Endothelial cell of umbilical vein (primary cell): ENCODE measurements at places on chromosomes 5 and 9.

DNA sequence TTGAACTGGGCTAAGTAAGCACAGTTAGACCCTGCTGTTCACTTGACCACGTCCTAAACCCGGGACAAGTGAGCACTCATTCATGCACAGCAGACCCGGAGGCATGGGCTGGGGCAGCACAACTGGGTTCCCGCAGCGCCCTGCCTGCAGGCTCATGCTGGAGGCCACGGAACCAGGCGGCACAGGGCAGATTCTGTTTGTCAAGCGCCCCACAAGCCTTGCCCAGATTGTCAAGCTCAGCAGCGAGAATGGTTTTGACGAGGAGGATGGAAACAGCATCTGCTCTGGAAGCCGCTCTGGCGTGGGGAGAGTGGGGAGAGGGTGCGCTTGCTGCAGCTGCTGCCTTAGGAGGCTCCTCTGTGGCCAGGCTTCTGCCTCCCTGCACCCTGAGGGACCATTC, 32.7 kb downstream of the PRRT1B start:
- peaks cover 18% of the 10 kb centered on the region for H3K36me3 ChIP-seq
- H3K4me3 ChIP-seq: no peak overlapping the region
- DNase-seq: no peak

DNA sequence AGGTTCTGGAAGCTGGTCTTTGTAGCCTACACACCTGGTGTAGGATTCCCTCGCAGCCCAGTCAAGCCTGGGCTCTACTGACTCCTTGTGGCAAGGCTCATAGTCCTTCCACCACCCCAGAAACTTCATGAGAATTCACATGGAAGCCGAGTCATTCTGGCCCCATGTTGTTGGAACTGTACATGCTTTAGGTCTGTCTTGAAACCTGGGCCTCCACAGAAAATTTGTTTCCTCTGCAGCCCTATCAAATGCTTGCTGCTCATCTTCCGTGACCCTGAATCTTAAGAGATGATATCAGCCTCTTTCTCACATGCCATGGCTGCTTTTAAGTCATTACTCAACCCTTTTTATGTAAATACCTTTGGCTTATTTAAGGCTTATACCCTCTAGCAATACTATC, 113.4 kb upstream of the GRHPR start:
- H3K27ac ChIP-seq: no peak overlapping the region
- H3K27me3 ChIP-seq: no peaks in the 10 kb centered on the region
- H3K4me1 ChIP-seq: no peaks in the 10 kb centered on the region
- no peak for DNase-seq
- peaks cover 3% of the 10 kb centered on the region for H3K36me3 ChIP-seq

DNA sequence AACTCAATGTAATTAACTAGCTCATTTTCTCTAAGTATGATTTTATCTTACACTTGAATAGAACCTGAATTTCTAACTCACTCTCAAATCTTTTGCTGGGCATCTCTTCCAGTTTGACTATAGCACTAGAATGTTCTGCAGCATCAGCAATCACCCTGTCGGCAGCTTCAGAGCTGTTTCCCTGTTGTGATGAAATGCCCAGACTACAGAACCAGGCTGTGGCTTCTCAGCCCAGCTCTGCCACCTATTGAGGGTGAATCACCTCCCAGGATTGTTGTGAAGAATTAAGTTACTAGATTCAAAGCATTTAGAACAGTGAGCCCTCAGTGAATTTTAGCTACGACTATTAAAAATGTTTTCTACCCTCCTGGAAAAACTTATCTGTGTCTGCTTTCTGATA, 90.4 kb upstream of the ANKRD55 start:
- peaks cover 15% of the 10 kb centered on the region for H3K4me1 ChIP-seq
- H3K36me3 ChIP-seq: no peaks in the 10 kb centered on the region
- H3K27me3 ChIP-seq: no peaks in the 10 kb centered on the region
- no peak for DNase-seq
- H3K4me3 ChIP-seq: no peak overlapping the region

- no peaks in the 10 kb centered on the region for H3K36me3 ChIP-seq
- H3K4me1 ChIP-seq: no peaks in the 10 kb centered on the region
- no peak for DNase-seq
- no peaks in the 10 kb centered on the region for H3K27me3 ChIP-seq
- no peak overlapping the region for H3K27ac ChIP-seq
Measured at GRCh38 chr9:127195976-127196825, 68.4 kb upstream of the GARNL3 start.

GRCh38 chr5:100779669-100780375, 123.3 kb downstream of the ST8SIA4 start:
- no peak overlapping the region for H3K27ac ChIP-seq
- no peaks in the 10 kb centered on the region for H3K27me3 ChIP-seq

GRCh38 chr9:136193891-136194279, 11.0 kb downstream of the LHX3 start:
- DNase-seq: no peak
- no peak overlapping the region for H3K4me3 ChIP-seq
- no peak overlapping the region for H3K27ac ChIP-seq
- H3K27me3 ChIP-seq: peaks cover 82% of the 10 kb centered on the region
- H3K36me3 ChIP-seq: no peaks in the 10 kb centered on the region
- no peaks in the 10 kb centered on the region for H3K4me1 ChIP-seq

- no peaks in the 10 kb centered on the region for H3K4me1 ChIP-seq
- no peak overlapping the region for H3K4me3 ChIP-seq
- DNase-seq: no peak
Measured at GRCh38 chr9:840343-840742, 1.2 kb upstream of the DMRT1 start.
